CD8-positive, alpha-beta T cell (primary cell): ENCODE measurements at places on chromosomes 16 and 17.

GRCh38 chr17:2482218-2482617 lies 29.5 kb downstream of the METTL16 start:
- DNase-seq, result peak; percentile 36

GRCh38 chr16:87715658-87716057 lies 50.1 kb downstream of the KLHDC4 start:
- no peak for DNase-seq

GRCh38 chr17:80397034-80397387 lies 18.0 kb upstream of the ENDOV start:
- DNase-seq, result no peak

- DNase-seq, result no peak
These were observed 8.3 kb downstream of the CD300H start for GRCh38 chr17:74558882-74559519.

DNA sequence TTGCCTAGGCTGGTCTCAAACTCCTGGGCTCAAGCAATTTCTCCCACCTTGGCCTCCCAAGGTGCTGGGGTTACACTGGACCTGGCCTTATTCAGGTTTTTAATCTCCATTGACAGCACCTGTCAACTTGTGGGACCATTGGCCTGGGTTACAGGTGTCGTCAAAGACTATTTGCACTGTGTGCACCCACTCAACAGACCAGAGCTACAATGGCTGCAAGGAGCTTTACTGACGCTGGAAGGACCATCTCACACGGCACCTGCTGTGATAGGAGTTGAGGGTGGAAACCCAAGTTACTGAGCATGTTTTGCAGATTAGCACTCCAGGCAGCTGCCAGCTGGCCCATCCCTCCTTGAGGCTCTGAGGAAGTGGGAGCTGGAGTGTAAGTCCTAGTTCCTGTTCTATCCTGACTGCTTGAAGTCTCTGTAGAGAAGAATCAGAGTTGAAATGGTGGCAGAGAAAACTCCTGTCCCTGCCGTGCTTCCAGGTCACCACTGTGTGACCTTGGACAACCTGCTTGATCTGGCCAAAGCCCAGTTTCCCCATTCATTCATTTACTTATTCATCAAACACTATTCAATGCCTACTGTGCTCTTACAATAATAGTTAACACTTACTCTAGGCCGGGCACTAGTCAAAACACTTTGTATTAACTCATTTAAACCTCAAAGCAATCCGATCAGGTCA lies 42.4 kb upstream of the LONP2 start:
- DNase-seq, result no peak

DNA sequence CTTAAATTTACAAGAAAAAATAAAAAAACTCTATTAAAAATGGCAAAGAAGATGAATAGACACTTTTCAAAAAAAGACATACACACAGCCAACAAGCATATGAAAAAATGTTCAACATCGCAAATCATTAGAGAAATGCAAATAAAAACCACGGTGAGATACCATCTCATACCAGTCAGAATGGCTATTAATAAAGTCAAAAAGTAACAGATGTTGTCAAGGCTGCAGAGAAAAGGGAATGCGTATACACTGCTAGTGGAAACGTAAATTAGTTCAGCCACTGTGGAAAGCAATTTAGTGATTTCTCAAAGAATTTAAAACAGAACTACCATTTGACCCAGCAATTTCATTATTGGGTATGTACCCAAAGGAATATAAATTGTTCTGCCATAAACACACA lies 31.4 kb downstream of the CAPNS2 start:
- DNase-seq, result no peak

GRCh38 chr17:67449065-67449464 lies 72.0 kb downstream of the PITPNC1 start:
- DNase-seq, result no peak

DNA sequence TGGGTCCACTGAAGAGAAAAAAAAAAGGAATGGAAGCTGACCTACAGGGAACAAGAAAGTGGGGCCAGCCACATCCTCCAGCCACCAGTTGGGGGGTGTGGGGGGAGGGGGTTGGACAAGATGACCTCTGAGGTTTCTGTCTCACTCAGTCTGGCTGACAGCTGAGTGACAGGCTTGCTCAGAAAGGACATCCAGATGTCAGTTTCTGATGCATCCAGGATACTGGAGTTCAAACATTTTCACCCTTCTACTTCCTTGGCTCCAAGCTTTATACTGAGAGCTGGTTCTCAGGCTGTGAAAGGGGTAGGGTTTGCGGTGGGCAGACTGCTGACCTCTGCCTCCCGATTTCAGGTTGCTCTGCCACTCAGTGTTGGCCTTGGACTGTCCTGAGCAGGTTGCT lies 2178.3 kb downstream of the TP53TG3F start:
- no peak for DNase-seq

DNA sequence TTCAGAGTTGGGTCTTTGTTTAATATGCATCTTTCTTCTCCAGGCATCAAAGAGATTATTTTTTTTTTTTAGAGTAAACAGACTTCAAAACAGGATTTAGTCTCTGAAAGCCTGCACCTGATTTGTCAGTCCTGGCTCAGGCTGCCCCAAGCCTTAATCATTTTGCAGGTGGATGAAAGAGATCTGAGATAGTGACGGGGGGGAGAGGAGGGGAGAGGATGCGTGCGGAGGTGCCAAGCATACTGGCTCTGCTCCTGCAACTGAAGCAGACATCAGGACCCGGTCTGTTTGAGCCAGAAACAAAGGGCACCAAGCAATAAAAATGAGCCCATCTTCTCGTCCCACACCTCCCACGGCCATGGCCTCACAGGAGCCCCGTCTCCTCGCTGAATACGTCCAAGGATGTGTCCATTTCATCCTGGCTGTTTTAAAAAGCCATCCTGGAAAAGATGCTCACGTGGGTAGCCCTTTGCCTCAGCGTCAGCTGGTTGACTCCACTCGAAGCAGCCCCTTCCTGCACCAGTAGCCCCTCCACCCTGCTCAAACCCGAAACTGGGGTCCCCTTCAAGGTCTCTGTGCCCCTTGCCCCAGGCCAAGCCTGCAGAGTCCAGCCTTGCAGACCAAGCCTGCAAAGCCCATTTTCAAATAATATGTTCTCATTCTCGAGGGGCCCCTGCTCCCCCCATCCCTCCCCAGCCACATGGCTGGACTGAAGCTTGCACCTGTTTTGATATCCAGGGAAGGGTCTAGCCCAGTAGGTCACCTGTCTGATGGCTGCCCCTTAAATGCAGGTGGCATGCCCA lies 84.8 kb upstream of the TNRC6C start:
- DNase-seq, result peak; percentile 40

DNA sequence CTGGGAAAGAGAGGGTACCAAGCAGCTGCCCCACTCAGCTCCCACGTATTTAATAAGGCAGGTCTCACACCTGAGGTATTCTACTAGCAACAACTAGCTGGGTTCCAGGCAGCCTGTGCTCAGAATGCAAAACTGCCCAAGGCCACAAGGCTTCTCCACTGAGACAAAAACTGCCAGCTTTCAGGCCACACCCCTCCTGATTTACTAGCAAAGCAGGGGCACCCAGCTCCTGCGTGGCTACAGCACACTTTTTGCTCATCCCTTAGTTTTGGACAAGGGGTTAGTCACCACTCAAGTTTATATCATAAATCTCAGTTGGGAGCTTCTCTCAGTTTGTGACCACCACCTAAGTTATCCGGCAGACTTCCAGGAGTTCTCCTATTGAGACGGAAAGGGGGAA lies 494.6 kb downstream of the CDH11 start:
- DNase-seq, result no peak

- DNase-seq, result no peak
These were observed 14.7 kb downstream of the TBX2 start for GRCh38 chr17:61414141-61414935.

DNA sequence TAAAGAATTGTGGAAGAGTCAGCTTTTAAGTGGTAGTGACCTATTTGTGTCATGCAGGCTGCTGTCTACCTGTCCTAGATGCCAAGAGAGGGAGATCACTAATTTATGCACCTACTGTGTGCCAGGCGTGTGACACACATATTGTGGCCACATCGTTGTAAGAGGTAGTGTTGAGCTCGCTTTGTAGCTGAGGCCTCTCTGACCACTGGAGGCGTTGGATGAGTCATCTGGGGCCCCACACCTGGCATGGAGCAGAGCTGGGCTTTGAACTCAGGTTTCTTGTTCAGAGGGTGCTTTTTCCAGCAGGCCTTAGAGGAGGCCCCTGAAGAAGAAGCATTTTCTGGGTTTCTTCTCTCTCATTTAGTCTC lies 52.3 kb upstream of the LGALS9 start:
- no peak for DNase-seq

DNA sequence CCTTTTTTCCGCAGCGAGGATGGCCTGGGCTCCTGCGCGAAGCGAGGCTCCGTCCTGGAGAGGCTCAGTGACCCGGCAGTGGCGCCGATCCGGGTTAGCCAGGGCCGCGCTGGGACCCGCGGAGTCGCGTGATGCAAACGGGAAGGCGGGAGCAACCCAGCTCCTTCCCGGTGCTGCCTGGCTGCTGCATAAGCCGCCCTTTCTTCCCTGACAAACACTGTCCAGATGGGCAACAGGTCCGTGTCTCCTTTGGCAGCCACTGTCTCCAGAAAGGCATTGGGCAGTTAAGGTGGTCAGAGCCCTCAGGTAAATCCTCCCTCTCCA lies 21.8 kb upstream of the ZNHIT3 start:
- no peak for DNase-seq

DNA sequence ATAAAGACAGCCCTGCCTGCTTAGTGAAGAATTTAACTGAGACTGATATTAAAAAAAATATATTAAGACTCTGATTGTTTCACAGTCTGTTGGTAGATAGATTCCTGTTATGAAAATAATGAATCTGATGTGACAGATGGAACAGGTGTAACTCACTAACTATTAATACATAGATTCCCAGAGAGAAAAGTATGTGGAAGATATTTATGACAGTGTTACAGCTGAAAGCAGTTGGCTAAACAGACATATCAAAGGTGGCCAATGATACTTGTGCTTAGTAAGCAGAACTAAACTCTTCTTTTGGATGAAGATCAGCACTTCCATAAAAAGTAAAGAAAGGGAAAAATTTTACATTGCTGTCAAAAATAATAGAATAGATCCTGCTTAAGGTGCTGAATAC lies 598.2 kb upstream of the CA10 start:
- no peak for DNase-seq

DNA sequence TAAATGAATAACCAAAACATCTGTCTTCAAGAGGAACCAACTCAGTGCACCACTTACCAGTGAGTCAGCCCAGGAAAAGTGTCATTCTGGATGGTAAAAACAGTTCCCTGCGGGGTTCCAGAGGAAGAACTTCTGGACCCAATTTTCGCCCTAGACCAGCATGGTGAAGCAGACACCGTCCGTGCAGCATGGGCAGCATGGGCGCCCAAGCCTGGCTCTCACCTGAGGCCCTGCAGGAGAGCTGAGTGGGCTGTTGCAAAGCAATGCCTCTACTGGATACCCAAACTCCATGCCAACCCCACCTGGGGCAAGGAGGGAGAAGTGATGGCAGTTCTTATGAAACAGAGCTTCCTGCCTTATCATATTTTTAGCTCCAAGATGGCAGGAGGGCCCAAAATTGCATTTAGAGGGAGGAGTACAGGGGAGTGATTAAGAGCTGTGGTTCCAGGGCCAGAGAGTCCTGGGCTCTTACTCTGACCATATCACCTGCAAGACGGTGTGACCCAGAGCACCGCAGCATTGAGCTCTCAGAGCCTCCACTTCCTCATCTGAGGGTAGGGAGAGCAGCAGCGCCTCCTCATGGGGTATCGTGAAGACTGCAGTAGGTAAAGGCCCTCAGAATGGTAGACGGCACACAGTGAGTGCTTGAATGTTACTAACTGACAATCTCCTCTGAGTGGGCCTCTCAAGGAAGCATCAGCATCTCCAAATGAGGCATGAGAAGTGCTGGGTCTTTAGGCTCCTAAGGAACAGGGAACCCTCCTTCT lies 16.6 kb upstream of the INPP5K start:
- DNase-seq, result peak; percentile 58

DNA sequence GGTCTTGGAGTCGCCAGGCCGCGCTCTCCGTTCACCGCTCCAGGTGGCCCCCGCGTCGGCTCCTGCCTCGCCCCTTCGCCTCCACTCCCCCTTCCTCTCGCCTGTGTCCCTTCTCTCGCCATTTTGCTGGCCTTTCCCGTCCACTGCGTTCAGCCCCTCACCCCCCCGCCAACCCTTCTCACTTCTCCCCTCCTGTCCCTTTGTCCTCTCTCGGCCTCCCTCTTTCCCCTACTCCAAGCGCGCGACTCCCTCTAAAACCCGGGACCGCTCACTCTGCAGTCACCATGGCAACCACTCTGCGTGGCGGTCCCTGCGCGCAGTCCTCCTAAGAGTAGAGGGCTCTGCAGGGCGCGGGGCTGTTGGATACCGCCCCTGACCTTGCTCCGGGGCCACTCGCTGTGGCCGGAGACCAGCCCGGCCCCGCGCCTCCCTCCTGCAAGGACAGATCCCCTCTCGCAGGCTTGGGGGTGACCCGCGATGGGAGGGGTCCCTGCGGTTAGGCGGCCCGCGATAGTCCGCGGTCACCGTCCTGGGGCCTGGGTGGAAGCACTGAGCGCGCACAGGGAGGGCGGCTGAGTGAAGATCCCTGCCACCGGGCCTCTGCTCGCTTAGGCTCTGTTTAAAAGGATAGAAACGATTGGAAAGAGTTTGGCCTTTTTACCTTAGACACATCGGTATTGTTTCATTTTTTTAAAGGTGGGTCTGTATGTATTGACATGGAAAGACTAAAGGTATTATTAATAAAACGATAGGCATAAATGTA lies 454 bp downstream of the CCDC40 start:
- DNase-seq, result no peak

DNA sequence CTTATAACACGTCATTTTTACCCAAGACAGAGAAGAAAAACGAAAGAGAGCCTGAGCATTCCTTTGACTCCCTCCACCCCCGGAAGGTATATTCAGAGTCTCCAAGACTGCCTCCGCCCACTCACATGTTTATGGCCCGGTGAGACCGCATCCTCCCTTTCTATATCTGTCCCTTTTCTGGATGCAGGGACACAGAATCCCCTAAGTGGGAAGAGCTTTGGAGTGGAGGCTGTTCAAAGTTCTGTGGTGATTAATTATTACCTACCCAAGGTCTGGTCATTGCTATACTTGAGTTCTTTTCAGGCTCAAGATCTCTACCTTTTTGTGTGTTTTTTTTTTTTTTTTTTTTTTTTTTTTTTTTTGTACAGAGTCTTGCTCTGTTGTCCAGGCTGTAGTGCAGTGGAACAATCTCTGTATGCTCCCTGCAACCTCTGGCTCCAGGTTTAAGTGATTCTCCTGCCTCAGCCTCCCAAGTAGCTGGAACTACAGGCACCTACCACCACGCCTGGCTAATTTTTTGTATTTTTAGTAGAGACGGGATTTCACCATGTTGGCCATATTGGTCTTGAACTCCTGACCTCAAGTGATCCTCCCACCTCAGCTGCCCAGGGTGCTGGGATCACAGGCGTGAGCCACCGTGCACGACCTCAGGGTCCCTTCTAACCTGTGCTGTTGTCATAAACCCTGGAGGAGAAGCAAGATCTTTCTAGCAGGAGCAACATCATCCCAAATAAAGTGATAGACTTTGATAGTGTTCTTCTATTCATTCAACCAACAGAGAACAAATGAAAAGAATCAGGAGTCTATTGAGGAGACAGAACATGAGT lies 407.1 kb downstream of the WWOX start:
- no peak for DNase-seq
